ENCODE measurements at places on chromosomes 13 and 19.

GRCh38 chr13:74641586-74641985, 507.4 kb upstream of the KLF12 start:
- no peak for DNase-seq

GRCh38 chr19:1288833-1289685, 3.4 kb downstream of the EFNA2 start:
- no peak for DNase-seq

DNA sequence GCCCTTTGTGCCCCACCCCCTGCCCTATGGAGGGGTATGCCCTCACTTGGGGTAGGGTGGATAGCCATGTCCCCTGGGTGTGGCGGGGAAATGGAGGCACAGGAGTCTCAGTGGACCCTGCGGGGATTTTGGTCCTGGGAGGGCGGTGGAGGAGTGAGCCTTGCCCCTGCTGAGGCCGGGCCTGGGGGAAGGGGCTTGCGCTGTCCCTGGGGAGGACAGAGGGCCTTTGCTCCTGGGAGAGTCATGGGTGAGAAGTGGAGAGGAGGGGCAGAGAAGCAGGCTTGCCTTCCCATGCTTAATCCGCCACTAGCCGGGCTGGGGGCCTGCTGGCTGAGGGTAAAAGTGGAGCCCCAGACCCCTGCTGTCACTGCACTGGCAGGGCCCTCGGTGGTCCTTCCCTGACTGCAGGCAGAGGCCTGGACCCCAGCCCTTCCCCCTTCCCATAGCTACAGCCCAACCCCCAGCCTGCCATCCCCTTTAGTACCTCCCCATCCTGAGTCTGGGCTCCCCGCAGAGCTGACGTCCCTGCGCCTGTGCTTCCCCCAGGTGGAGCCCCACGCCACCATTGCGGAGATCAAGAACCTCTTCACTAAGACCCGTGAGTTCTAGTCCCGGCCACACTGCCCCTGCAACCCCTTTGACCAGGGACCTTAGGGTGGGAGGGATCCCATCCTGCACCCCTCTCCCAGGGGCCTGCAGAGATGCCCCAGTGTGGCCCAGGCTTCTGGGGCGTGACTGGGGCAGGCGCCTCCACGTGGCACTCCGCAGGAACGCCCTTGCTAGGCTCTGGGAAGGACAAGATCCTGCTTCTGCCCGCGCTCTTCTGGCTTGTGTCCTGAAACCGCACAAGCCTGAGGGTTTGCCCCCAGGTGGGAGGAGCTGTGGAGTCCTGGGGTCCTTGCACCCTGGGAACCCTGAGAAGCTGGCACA, 8.9 kb downstream of the NDUFB7 start:
- DNase-seq: no peak

- peak; percentile 14 for DNase-seq
These were observed 20.6 kb downstream of the BRSK1 start for GRCh38 chr19:55304279-55304978.

DNA sequence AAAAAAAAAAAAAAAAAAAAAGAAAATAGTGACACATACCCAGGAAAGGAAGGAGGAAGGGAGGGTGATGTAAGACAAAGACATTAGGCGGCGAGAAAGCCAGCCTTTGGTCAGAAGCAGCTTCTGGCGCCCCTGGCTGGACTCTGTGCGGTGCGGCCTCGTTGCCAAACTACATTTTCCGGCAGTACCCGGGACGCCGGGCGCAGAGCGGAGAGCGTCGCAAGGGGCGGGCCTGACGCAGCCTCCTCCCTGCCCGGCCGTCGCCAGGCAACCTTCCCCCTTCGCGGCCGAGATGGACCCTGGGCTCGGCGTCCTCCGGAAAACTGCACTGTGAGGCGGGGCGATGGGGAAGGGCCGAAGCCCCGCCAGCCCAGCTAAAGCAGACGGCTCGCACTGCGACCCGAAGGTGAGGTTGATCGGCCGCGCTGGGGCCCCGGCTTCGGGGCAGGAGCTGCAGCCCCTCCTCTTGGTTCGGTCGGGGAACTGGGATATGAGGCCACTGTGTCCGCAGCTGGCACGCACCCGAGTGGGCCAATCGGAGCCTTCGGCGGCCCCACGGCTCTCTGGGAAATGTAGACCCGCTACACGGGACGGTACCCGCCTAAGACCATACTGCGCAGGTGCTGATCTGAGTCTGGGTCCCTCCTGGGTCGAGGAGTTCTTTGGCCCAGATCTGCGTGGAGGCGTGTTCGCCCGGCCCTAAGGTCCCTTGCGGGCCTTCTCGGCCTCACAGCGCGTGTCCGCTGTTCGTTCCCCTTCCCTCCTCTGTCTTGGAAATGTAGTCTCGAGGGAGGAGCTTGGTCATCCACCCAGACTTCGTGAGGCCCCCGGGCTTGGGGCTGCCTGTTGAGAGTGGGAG, 2.3 kb upstream of the MZF1 start:
- peak; percentile 76 for DNase-seq

DNA sequence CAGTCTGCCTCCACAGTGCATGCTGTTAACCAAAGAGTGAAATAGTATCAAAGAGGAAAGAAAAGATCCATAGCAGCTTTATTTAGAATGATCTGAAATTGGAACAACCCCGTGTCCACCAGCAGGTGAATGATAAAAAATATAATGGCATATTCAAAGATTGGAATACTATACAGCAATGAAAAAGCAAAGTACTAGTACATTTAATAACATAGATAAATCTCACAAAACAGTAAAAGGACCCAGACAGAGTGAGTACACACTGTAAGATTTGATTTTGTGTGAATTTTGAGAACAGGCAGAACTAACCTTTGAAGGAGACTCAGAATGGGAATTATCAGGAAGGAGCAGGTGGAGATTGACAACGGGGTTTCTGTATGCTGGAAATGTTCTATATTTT, 837 bp upstream of the CD209 start:
- DNase-seq: no peak

GRCh38 chr19:27843861-27844260, 1369.1 kb downstream of the UQCRFS1 start:
- DNase-seq: no peak

DNA sequence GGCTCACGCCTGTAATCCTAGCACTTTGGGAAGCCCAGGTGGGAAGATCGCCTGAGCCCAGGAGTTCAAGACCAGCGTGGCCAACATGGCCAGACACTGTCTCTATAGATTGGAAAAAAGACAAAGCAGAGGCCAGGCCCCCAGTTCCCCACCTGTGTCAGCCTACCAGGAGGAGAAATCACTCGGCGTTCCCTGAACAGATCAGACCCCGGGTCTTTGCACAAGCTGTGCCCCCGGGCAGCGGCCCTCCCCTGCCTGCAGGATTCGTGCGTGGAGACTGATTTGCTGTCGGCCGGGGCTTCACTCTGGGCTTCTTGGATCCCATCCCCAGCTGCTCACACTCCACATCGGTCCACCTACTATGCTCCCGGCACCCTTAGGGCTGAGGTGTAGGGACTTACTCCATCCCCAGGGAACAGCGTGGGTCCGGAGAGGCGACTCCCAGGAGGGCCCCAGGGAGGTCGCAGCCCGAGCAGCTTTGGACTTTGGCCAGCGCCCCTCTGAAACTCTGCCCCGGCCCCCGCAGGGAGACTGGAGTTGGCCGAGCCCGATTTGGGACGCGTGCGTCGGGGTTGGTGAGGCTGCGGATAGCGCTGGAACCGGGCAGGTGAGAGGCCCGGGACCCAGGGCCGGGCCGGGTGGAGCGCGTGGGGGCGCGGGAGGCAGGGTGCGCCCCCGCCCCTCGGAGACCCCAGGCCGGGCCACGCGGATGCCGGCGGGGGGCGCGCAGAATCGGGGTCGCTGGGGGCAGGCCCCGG, 515 bp upstream of the EFNA2 start:
- no peak for DNase-seq

- DNase-seq: no peak
These were observed 15.4 kb downstream of the TLE5 start for GRCh38 chr19:3046698-3047495.

Measured in stimulated activated CD4-positive, alpha-beta T cell treated with anti-CD3 and anti-CD28 coated beads, Interleukin-15, amount 100 ng/mL, for 48 hours (primary cell).